Activated CD4-positive, alpha-beta T cell treated with anti-CD3 and anti-CD28 coated beads for 48 hours (primary cell): ENCODE measurements at places on chromosomes 6 and 20.
A peak's percentile ranks its signal among the peaks of the same experiment; 100 is the strongest.

DNA sequence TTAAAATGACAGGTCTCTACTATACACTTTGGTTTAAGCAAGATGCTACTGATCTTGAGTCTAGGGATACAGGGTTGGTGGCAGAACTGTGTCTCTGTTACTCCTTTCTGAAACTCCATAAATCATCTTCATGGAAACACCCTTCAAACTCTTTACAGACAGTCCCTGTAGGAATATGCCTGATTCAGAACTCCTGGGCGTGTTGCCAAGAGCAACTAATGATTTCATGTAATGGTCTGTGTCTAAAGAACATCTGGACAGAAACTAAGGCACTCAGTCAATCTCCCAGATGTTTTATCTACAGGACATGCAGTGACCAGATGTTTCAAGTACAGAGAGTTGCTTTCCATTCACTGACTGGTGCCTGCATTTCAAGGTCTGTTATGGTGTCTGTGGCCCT, 464.4 kb upstream of the CHD6 start:
- no peak for DNase-seq

DNA sequence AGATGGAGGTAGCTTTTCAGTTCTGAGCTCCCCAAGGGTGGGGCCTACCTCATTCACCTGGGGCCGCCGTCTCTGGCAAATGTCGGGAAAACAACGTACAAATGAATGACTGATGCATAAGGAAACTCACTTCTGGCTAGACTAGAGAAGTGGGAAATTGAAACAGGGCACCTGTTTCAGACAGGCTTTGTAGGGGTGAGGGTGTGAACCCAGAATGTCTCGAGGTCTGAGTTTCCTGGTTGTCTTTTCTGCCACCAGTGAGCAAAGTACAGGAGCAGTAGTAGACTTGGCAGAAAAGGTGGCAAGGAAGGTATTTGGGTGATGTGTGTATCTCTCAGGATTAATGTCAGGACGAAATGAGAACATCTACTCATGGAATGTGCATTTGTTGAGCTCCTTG, 308.5 kb downstream of the CLIC5 start:
- peak; percentile 12 for DNase-seq

GRCh38 chr6:32083812-32084768, 25.0 kb downstream of the TNXB start:
- no peak for DNase-seq

- no peak for DNase-seq
These were observed 47.9 kb downstream of the PRKN start for GRCh38 chr6:162679681-162680080.

DNA sequence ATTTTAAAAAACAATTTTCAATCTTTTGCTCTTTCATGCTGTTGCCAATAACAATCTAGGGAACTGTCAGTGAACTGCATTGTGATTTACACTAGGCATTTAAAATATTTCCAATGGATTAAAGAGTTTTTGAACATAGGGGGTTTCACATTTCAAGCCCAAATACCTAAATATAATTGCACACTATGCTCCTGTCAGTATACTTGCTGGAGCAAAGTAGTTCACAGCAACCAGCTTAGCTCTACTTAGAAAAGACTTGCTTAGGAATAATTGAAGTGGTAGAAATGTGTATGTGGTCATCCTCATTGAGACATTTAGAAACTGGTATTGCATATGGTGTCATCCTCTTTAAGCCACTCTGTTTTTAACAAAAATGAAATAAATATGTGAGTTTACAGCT, 41.7 kb upstream of the REV3L start:
- no peak for DNase-seq

GRCh38 chr6:11738661-11739375, 39.8 kb downstream of the ADTRP start:
- no peak for DNase-seq

DNA sequence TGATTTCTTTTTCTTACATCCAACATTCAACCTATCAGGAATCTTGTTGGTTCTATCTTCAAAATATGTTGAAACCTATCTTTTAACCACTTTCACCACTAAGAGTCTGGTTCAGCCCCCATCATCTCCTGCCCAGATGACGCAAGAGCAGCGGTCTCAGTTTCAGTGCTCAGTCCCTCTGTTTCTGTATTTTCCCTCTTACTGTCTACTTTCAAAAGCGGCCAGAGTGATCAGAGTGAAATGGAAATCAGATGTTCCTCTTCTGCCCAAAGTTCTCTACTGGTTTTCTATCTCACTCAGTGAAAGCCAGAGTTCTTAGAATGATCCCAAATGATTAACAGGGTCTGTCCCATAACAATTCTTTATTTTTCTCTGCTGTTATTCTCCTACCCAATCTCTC, 147.9 kb upstream of the PDE7B start:
- DNase-seq, result peak; percentile 28

- DNase-seq, result no peak
These were observed 2.1 kb upstream of the HIVEP1 start for GRCh38 chr6:12009876-12010634.

GRCh38 chr20:48467622-48468021, 360.2 kb downstream of the PREX1 start:
- peak; percentile 17 for DNase-seq

DNA sequence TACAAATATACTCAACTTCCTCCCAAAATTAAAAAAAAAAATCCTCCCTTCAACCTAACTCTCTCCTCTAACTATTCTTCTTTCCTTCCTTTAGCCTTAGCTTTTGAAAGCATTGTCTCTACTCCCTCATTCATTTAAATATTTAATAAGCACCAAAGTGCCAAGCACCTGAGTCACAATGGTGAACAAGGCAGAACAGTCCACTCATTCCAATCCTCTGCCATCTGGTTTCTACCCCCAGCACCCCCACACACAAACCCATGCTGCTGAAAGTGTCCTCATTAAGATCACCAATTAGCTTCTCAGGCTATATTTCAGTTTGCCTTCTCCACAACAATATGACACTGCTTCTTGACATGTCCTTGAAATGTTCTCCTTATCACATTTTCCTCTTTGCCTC, 76.3 kb downstream of the DTNBP1 start:
- peak; percentile 25 for DNase-seq

DNA sequence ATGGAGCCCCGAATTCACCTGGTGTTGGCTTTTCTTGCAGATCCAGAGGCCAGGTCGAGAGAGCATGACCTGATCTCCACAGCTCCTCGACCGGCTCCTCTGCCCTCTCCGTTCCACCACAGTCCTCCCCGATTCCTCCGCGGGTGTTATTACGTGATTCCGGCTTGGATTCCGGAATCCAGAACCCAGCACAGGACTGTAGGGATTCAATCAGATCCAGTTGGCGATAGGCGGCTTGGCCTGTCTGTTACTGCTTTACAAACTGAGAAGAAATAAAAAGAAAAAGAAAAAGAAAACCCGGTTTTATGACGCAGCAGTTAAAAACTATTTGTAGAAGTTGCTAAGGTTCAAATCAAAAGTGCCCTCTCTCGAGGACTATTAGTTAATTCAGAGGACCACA, 222.7 kb downstream of the EYA2 start:
- DNase-seq, result no peak

GRCh38 chr6:21496706-21497105, 96.8 kb upstream of the SOX4 start:
- DNase-seq, result no peak

- DNase-seq, result no peak
These were observed 247.9 kb downstream of the ANKRD60 start for GRCh38 chr20:57980506-57980905.
